Adrenal gland (tissue), 19 donors: ENCODE measurements at places on chromosomes 3 and 15. TPM values are rescaled to one million over a fixed set of nuclear protein-coding genes. Genes with fewer than 3 reads are reported as not detected.

DNA sequence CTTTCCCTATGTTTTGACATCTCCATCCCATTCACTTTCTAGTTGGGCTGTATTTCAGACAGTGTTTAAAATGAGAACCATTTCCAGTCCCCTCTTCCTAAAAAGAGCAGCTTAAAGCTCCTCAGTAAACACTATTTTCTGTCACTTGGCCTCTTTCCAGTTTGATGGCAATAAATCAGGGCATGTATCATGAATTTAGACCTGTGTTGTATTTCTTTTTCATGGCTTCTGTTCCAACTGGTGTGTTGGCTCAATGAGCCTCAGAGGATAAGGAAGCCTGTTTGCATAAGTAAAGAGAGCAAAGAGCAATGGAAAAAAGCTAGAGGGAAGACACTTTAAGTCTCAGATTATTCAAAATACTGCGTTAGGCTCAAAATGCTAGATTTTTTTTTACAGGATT is 7.2 kb downstream of the CCDC80 start:
- DNase-seq = no peak

- DNase-seq = no peak
Observed at GRCh38 chr3:187880441-187880840, 135.2 kb upstream of the BCL6 start.

- DNase-seq = no peak
Observed at GRCh38 chr15:63178034-63178433, 11.4 kb upstream of the RAB8B start.

- no peak for DNase-seq
Observed at GRCh38 chr3:58353722-58354553, 21.2 kb downstream of the PXK start.

GRCh38 chr15:85000937-85001336 is 19.3 kb downstream of the PDE8A start:
- DNase-seq = no peak

DNA sequence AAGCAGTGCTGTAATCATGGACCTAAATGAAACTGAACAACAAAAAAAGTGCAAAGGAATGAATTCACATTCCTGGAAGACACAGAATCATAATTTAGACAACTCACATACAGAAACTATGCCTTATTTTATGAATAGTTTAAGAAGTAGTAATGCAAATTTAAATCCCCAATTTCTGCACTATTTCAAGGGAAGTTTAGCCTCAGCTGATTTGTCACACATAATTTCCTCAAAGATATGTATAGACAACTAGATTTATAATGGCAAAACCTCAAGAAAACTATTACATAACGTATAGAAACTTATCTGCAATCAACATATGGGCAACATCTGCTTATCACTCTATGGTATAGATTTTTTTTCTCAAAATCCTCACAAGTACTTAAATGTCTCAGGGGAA is 7.8 kb upstream of the PTX3 start:
- no peak for DNase-seq

DNA sequence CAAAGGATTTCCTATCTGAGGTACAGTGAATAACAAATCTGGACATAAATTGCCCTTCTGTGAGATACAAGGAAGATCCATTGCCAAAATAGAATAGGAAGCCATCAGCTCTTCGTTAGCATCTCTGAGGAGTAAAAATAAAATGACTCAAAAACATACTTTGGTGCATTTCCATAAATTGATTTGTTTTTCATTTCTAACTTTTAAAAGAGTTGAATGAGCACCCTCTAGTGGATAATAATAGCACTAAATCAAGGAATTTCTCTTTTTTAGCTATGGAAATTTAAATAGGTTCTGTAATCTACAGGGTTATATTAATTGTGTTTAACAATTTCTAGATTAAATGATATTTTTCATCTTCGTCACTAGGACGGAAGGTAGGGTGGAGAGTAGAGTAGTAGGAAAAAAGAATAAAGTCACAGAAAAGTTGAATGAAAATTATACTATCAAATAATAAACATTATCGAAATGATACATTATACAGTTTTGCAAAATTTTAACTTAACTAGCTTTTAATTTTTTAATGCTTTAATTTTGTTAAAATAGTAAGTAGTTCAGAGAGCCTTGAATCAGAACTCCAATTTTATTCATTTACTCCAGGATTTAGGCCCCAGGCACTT is 6.4 kb downstream of the NSUN3 start:
- no peak for DNase-seq

DNA sequence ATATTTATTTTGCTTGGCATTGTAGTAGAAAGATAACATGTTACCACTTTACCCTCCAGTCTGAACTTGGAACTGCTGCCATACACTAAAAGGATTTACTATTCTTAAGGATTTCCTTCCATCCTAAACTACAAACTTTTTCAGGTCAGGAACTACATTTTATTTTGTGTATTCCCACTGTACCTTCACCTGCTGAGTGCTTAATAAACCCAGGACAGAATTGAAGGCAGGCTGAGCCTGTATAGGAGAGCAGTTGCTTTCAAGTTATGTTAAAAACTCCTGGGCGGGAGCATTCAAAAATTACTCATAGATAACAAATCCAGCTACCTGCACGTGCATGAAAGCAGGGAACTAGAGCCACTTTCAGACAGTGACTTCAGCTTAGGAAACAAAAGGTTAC is 58.3 kb downstream of the CACNA1D start:
- DNase-seq = no peak

- no peak for DNase-seq
Observed at GRCh38 chr3:157103280-157103679, 56.7 kb downstream of the CCNL1 start.

- no peak for DNase-seq
Observed at GRCh38 chr3:122982216-122983185, 45.1 kb downstream of the SEMA5B start.

- DNase-seq = no peak
Observed at GRCh38 chr3:136992115-136992514, 34.3 kb downstream of the IL20RB start.

- no peak for DNase-seq
Observed at GRCh38 chr3:11168881-11169805, 14.8 kb downstream of the HRH1 start.

DNA sequence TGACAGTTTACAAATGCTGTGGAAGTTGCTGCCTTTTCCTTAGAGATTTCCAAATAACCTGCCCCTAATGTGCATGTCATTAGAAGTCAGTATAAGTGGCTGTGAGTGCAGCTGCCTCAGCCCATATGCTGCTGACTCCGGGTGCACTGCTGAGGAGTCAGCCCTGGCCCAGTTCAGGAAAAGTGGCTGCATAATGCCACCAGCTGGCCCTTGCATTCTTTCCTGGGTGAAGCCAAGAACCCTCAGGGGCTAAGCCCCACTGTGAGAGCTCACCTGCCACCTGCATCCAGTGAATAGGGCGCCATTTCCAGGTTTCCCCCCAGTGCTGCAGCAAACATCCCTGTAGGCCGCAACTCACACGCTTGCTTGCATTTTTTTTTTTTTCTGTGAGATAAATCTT is 139.9 kb downstream of the TJP1 start:
- DNase-seq = no peak

GRCh38 chr3:37050282-37050681 is 57.0 kb downstream of the MLH1 start:
- DNase-seq = no peak

DNA sequence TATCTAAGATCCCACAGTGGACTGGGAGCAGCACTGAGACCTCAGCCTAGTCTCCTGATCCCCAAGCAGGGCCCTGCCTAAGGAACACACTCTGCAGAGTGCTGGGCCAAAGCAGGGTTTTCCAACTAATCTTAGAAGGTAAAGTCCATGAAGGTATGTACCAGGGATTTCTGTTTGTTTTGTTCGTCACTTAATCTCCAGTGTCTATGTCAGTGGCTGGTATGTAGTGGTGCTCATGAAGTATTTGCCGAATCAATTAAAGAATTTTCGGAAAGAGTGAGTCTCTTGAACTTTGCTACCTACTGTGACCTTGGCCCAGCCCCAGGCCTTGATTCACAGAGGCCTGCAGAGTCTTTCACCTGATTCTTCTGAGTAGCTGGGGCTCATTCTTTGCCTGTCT is 1.7 kb downstream of the DUOX1 start:
- no peak for DNase-seq

- no peak for DNase-seq
Observed at GRCh38 chr15:63191895-63192618, 2.7 kb downstream of the RAB8B start.

DNA sequence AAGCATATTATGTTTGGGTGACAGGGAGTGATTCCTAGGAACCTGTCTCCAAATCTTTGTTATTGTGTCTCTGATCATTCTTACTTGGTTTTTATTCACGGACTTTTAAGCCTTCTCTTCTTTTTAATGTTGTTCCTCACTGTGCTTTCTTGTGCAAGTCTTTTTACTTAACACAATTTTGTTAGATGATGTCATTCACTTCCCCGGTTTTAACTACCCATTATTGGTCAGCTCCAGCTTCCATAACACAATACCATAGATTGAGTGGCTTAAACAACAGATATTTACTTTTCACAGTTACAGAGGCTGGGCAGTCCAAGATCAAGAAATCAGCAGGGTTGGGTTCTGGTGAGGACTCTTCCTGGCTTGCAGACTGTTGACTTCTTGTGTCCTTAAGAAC is 436.3 kb upstream of the CBLB start:
- no peak for DNase-seq

DNA sequence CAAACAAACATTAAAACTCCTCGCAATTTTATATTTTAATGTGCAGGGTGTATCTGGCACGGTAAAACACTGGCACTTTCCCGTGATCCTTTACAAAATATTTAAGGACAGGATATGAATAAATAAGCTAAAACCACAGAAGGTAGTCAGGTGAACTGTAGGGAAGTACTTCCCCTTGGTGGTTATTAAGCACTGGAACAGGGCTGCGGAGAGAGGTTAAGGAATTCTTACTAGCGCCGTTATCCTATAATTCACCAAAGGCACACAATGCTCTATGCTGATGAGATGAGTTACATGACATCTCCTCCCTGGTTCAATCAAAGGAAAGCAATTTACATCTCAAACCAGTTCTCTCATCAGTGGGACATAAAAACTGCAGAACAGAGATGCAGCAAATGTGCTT is 289.8 kb downstream of the ZBTB20 start:
- DNase-seq = no peak

GRCh38 chr15:79644091-79644490 is 212.0 kb downstream of the MINAR1 start:
- no peak for DNase-seq

- DNase-seq = no peak
Observed at GRCh38 chr15:72199205-72199515, 1.6 kb upstream of the GRAMD2A start.

- peak; percentile 24 for DNase-seq
Observed at GRCh38 chr15:99241752-99242151, 7.6 kb downstream of the TTC23 start.

DNA sequence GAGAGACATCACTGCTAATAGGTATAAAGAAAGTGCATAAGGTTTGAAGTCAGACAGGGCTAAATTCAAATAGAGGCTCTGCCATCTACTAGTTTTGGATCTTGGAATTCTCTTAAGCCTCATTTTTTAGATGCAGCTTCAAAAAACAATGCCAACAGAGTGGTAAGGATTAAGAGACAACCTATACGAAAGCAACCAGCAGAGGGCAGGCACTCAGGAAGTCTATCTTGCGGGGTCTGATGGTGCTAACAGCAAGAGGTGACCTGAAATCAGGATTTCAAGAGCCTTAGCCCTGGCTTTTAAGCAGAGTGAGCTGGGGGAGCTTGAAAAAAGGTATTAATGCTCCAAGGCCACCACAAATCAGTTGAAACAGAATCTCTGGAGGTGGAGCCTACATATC is 40.7 kb downstream of the LDHAL6B start:
- peak; percentile 81 for DNase-seq

GRCh38 chr15:70490148-70490837 is 273.1 kb downstream of the UACA start:
- no peak for DNase-seq

GRCh38 chr15:40843261-40843884 is 475 bp upstream of the SPINT1 start:
- DNase-seq = no peak

- DNase-seq = no peak
Observed at GRCh38 chr3:49161808-49162530, 4.2 kb downstream of the CCDC71 start.

GRCh38 chr3:60810881-60811280 is 440.4 kb downstream of the FHIT start:
- no peak for DNase-seq

DNA sequence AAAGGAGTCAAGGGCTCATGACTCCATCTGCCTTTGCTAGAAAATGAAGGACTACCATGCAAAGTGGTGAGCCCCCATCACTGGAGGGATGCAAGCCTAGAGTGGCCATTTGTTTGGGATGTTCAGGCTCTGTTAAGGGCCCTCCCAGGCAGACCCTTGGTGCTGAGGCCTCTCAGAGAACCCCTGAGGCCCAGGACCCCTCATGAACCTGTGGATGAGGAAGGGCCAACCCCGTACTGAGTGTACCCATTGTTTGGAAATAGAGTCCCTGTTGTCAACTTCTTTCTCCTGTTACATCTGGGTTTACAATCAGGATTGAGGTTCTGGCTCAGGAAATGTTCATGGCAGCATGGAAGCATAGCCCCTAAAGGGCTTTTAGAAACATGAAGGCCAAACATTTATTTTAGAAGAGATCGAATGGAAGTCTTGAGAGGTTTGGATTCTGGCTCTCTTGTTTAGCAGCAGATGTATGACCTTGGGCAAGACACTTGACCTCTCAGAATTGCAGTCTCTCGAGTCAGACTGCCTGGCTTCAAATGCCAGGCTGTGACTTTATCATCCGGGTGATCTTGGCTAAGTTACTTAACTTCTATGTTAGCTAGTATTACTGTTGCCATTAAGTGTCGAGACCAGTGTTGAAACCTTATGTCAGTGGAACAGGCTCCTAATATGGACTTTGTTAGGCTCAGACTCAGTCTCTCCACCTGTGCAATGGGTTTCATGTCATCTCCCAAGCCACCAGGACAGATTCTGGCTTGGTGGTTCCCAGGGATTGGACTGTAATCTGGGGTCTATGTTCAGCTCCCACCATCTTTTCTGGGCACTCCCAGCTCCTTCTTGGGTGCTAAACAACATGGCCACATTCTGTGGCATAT is 12.4 kb downstream of the ITGA11 start:
- DNase-seq = no peak

- peak; percentile 46 for DNase-seq
Observed at GRCh38 chr3:139288266-139288821, 55.5 kb upstream of the MRPS22 start.

The LRRIQ4 gene
- total RNA-seq = not detected

The CADM2 gene
- total RNA-seq = 12.6 TPM

The RHOV gene
- not detected for total RNA-seq

The TRPC1 gene
- 4.5 TPM for total RNA-seq

The CFAP44 gene
- 2.8 TPM for total RNA-seq

The IL5RA gene
- not detected for total RNA-seq

The LIPH gene
- not detected for total RNA-seq

The PCOLCE2 gene
- total RNA-seq = 1.4 TPM

The ASB14 gene
- not detected for total RNA-seq

The ZNF860 gene
- 0.55 TPM for total RNA-seq

The MASP1 gene
- 15.3 TPM for total RNA-seq

The CCR8 gene
- total RNA-seq = not detected

The ANKRD34C gene
- total RNA-seq = not detected

The TTLL3 gene
- 68.0 TPM for total RNA-seq

The NDUFB5 gene
- total RNA-seq = 172 TPM

The CPN2 gene
- 0.44 TPM for total RNA-seq

The ARGFX gene
- not detected for total RNA-seq

The CPLX3 gene
- total RNA-seq = 0.69 TPM

The STRIT1 gene
- total RNA-seq = 3.4 TPM

The RAB6B gene
- total RNA-seq = 6.7 TPM

The MYRIP gene
- total RNA-seq = 1.4 TPM

The CFAP20DC gene
- total RNA-seq = 2.6 TPM

The GOLGA6L9 gene
- 2.3 TPM for total RNA-seq

The CYP8B1 gene
- total RNA-seq = 0.04 TPM
